ENCODE measurements at places on chromosomes 13 and 19.

DNA sequence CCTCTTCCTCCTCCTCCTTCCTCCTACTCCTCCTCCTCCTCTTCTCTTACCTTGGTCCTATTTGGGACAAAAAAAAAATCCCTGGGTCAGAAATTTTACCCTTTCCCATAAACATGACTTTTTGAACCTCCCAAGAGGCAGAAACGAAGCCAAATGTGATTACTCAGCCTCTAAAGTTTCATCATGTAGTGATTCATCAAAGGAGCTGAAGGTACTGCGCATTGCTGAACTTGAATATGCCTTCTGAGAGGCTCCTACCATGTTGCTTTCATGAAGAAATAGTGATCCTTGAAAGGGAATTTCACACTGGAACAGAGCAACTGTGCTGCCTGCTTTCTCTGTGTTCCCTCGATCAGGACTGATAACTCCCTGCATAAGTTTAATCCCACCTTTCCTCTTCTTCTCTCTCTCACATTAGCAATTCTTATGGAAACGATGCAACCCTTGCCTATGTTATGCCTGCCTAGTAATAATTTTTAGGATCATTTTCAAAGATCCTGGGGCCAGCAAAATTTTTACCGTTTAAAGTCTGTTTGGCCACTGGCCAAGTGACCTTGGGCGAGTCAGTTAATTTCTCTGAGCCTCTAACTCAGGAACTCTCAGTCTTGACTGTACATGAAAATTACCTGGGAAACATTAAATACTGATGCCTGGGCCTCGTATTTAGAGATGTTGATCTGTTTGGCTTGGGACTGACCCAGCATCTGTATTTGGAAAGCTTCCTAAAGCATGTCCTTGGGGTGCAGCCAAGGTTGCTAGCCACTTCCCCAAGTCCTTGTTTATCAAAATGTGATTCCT lies 149.5 kb downstream of the DCT start:
- DNase-seq = no peak

GRCh38 chr19:2619076-2619475 lies 83.4 kb downstream of the GNG7 start:
- no peak for DNase-seq

- DNase-seq = no peak
Observed at GRCh38 chr13:80666782-80667552, 326.0 kb upstream of the SPRY2 start.

GRCh38 chr13:42625611-42626010 lies 51.7 kb downstream of the TNFSF11 start:
- no peak for DNase-seq

GRCh38 chr19:38228491-38229439 lies 4.7 kb upstream of the DPF1 start:
- DNase-seq = peak; percentile 59

DNA sequence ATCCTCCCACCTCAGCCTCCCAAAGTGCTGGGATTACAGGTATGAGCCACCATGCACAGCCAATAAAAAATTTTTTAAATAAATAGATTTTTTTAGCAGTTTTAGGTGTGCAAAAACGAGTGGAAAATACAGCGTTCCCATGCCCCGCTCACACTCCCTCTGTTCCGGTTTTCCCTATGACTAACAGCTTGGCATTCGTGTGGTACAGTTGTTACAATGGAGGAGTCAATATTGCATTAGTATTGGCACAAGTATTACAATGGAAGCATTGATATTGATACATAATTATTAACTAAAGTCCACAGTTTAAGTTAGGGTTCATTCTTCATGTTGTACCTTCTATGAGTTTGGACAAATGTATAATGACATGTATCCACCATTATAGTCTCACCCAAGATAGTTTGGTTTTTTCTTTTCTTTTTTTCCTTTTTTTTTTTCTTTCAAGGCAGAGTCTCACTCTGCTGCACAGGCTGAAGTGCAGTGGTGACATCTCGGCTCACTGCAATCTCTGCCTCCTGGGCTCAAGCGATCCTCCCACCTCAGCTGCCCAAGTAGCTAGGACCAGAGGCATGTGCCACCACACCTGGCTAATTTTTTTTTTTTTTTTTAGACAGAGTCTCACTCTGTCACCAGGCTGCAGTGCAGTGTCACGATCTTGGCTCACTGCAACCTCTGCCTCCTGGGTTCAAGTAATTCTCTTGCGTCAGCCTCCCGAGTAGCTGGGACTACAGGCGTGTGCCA lies 15.4 kb upstream of the RAB20 start:
- no peak for DNase-seq

DNA sequence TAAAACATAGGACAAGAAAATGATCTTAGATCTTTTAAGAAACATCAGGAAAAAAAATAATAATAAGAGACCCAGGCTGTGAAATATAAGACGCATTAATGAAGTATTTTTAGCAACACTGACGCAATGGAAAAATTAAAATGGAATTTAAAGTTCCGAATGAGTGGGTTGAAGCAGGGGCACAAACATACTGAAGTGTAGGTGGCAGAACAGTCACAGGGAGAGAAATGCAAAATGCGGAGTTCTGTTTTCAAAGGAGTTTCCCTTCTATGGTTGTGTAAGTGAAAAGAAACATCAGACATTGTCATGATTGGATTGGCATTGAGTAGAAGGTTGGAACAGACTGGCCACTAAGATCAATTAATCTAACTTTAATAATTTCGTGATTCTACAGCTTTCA lies 159.8 kb downstream of the CYSLTR2 start:
- DNase-seq = no peak

- DNase-seq = no peak
Observed at GRCh38 chr13:30882996-30883766, 22.9 kb upstream of the MEDAG start.

DNA sequence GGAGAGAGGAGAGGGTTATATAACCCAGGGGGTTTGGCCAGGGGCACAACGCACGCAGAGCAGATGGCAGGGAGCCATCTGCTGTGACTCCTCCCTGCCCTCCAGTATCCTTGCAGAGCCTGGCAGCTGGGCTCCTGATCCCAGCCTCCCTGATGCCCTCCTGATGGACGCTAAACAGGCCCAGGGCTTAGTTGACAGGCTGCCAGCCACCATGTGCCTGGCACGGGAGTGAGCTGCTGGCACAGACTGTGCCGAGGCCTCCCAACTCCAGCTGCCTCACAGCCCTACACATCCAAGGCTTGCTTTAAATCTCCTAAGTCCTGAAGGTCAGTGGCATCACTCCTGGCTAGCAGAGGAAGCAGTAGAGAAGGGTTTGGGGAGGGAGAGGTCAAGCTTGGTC lies 16.7 kb downstream of the SYDE1 start:
- DNase-seq = no peak

GRCh38 chr13:95156208-95156607 lies 145.0 kb downstream of the ABCC4 start:
- DNase-seq = no peak

DNA sequence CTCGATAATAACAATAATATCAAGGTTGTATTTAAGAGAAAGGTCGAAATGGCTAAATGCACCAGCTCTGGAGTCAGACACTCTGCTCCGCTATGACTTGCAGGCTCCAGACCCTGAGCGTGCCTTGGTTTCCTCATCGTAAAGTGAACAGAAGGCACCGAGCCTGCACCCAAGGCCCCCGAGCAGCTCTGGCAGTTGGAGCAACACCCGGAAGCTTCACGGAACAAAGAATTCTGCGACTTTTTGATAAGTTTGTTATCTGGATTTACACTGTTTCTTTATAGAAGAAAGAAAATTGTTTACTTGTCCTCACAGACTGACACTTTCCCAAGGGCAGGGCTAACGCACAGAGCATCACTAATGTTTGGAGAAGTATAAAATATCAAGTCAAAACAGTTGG lies 4.4 kb downstream of the GRTP1 start:
- no peak for DNase-seq

- no peak for DNase-seq
Observed at GRCh38 chr19:51375504-51376221, 3.2 kb upstream of the NKG7 start.

DNA sequence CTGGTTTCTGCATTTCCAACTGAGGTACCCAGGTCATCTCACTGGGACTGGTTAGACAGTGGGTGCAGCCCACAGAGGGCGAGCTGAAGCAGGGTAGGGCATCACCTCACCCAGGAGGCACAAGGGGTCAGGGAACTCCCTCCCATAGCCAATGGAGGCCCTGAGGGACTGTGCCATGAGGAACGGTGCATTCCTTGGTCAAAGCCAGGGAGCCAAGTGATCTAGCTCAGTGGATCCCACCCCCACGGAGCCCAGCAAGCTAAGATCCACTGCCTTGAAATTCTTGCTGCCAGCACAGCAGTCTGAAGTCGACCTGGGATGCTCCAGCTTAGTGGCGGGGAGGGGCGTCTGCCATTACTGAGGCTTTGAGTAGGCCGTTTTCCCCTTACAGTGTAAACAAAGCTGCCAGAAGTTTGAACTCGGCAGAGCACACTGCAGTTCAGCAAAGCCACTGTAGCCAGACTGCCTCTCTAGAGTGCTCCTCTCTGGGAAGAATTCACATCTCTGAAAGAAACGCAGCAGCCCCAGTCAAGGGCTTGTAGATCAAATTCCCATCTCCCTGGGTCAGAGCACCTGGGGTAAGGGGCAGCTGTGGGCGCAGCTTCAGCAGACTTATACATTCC lies 1386.6 kb upstream of the PCDH9 start:
- no peak for DNase-seq

DNA sequence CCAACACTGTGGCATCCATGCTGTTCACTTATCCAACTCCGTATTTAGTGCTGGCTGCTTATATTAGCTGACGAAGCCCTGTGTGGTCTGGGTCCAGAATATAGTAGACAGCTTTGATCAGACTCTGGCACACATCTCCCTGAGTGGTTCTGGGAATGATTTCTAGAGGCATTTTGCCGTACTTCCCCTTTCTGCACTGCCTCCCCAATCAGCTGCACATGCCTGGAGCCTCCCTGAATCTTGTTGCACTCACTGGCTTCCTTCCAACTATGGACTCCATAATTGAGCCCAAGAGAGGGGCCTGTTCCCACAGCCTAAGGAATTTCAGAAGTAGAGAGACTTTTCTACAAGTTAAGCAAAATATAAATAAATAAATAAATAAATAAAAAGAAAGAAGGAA lies 30.4 kb upstream of the PCDH8 start:
- no peak for DNase-seq

- no peak for DNase-seq
Observed at GRCh38 chr13:24694907-24695306, 14.7 kb downstream of the ATP12A start.

GRCh38 chr13:28475916-28476725 lies 18.8 kb downstream of the FLT1 start:
- DNase-seq = no peak

DNA sequence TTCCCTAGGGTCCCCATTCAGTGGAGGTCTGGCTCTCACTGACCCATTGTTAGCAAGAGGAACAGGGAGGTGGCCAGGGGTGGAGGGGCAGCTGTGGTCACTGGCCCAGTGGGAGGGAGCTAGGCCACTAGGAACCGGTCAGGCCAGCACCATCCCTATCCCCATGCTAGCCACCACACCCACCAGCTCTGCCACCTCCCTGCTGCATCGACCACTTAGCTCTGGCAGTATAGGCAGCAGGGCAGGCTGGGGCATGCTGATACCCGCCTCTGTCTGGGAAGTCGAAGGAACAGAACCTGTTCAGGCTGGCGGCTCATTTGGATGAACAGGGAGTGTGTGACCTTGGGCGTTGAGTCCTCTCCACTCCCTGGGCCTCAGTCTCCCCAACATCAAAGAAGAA lies 4.7 kb downstream of the PPP1R13L start:
- no peak for DNase-seq

DNA sequence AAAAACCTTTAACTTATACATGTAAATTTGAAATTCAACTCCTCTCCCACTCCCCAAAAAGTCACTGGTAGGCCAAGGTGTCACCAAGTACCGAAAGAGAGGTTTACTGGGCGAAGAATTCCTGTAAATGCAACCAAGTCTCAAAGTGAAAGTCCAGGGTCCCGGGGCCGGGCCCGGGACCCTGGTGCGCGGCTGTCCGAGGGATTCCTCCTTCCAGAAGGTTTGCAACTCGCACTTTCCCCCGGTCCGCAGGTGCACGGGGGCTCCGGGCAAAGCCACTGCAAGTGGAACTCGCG lies 1.1 kb downstream of the STK24 start:
- DNase-seq = no peak

DNA sequence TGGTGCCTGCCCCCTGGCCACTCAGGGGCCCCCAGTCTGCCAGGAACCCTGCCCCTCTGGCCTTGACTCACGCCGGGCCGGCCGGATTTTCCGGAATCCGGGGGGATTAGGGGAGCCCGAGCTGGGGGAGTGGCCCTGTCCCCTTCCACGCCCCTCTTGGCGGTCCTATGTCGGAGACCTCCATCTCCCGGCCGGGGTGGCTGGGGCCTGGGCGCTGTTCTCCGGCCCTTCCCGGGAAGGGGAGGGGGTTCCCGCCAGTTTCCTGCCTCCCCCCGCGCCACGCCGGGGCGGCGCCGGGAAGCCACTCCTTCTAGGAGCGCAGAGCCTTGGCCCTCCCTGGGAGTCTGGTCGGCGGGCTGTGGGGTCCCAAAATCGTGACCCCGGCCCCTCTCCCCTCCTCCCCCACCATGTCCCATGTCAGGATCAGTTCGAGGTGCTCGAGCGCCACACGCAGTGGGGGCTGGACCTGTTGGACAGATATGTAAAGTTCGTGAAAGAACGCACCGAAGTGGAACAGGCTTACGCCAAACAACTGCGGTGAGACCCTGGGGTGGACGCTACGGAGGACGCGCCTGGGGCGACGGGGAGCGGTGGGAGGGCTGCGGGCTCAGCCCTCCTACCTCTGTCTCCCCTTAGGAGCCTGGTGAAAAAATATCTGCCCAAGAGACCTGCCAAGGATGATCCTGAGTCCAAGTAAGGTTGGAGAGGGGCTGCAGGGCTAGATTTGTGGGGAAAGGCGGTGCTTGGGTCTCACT lies 1.3 kb downstream of the TRIP10 start:
- DNase-seq = peak; percentile 29

- DNase-seq = no peak
Observed at GRCh38 chr13:37481011-37481884, 117.3 kb downstream of the POSTN start.

- no peak for DNase-seq
Observed at GRCh38 chr13:73879346-73880015, 254.7 kb downstream of the KLF12 start.

- no peak for DNase-seq
Observed at GRCh38 chr13:23377983-23378632, 55.4 kb downstream of the SACS start.

DNA sequence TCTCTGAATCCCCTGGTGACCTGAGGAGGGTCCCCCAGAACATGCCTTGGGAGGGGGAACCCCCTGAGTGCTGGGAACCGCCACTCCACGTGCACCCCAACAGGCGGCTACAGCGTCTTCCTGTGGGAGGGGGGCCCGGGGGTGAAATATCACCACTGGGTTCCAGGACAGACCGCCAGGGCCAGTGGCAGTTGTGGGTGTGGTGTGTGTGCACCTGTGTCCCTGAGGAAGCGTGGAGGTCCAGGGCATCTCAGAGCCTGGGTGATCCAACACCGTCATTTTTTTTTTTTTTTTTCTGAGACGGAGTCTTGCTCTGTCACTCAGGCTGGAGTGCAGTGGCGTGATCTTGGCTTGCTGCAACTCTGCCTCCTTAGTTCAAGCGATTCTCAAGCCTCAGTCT lies 4.2 kb downstream of the ADGRE5 start:
- DNase-seq = no peak

DNA sequence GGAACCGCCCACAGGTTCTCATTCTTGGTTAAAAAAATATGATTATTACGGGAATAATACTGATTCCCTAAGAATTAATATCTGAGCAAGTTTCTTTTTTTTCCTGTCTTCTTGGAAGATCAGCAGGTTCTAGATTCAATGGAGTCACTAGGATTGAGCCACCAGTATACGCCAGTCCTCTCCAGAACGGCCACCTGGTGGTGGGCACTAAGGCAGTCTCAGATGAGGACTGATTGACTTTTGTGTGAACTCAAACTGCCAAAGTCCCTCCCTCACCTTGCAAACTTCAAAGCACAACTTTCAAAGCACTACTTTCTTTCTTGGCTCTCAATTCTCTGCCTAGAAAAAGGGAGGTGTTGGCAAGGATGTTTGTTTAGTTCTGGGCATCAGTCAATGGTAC lies 33.3 kb upstream of the ALOX5AP start:
- DNase-seq = no peak

Measured in SK-N-DZ (cell line).